ENCODE measurements at places on chromosomes 1 and 21.

GRCh38 chr1:162631546-162632191 lies 595 bp upstream of the DDR2 start:
- DNase-seq: no peak

GRCh38 chr1:30120245-30121000 lies 603.0 kb downstream of the MATN1 start:
- DNase-seq: no peak

GRCh38 chr1:7136166-7136953 lies 351.1 kb downstream of the CAMTA1 start:
- DNase-seq: no peak

GRCh38 chr1:179253286-179253972 lies 24.0 kb upstream of the ABL2 start:
- no peak for DNase-seq

DNA sequence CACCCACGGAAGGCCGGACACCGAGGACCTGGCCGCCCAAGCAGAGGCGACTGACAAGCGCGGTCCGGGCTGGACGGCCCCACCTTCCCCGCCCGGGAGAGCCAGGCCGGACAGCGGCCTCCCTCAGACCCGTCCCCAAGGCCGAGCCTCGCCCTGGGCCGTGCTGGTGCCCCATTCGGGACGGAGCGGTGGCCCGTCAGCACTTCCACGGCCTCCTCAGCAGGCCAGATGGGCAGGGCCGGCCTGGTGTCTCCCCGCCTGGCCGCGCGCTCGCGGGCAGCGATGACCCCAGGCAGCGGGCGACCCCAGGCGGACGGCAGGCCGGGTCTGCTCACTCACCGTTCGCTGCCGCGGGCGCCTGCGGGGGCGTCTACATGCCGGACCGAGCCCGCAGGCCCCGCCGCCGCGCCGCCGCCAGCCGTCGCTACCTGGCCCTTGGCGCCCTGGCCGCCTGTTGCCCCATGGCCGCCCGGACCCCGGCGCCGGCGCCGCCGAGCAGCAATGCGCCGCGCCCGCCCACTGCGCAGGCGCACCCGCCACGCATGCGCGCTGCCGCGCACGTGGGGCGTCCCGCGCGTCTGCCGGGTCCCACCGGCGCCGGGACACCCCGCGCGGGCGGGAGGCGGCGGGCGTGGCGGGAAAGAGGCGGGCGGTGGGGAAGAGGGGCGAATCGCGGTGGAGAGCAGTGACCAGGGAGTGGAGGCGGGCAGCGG lies at the start of gene NADK:
Gene NADK (minus strand): TSS at position 521 of the 713 bp plus-strand sequence. CDS start 13,064 bp downstream, outside the sequence.
- peak; percentile 94 for DNase-seq

DNA sequence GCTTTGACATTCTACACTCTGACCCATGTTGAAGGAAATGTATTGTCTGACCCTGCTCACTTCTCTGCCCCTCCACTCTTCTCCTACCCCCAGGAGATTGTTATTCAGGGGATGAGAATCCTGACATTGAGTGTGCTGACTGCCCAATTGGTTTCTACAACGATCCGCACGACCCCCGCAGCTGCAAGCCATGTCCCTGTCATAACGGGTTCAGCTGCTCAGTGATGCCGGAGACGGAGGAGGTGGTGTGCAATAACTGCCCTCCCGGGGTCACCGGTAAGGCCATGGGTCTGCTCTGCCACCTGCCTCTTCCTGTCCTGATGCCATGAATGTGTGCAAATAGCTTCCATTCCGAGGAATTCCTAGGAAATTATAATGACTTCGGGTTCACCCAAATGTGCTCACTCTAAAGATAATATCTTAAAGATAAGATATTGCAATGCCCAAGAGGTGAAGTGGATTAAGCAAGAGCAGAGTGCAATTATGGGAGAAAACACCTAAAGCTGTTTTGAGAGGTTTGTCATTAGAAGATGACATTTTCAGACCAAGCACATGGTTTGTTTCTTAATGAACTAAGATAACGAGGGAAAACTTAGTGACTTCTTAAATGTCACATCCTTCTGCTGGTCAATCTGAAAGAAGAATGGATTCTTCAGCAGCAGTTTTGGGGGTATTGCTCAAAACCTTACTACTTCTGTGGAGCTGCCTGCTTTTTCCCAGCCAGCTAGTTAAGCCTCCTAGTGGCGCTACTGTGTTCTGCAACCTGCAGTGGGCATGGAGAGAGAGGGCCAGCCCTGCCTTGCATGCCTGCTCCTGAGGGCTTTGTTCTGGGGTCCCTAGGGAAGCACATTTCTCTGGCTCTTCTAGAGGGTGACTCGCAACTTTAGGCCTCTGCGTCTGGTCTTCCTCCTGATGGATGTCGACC lies 41.6 kb downstream of the LAMC2 start:
- peak; percentile 64 for DNase-seq

DNA sequence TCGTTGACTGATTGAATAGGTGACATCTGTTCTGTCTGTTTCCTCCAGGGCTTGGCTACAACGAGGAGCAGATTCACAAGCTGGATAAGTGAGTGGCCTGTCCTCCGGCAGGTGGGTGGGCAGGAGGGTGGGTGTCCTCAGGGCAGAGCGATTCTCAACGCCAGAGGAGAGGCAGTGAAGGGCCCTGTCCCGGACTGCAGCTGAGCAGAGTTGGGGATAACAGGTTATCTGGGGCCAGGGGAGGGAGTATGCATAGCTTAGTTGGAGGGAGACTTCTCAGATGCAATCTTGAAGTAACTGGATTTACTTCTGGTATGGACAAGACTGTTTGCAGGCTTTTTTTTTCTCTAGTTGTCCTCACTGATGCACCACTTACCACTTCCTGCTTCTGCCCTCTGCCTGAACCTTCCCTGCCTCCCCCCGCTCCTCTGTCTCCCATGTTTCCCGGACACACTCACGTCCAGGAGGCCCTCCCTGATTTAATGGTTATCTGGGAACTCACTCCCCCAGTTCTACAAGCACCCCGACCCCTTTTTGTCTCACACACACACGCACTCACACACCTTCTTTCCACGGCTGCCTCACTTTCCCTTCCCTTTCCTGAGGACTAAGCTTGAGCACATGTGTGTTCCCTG lies 16.4 kb upstream of the RASSF5 start:
- DNase-seq: no peak

DNA sequence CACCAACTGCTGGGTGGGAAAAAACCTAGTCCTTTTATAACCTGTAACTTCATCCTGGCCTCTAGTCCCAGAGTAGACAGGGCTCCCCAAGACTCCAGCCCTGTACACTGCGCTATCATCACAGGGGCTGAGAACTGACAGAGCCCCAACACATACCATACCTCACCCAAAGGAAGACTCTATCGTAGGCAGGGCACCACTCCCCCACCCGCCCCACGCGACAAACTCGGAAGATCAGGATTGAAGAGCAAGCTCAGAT lies 15.8 kb downstream of the INPP5B start:
- no peak for DNase-seq

- peak; percentile 96 for DNase-seq
These were observed at the start of gene PSRC1 for GRCh38 chr1:109282952-109283747. PSRC1 (minus strand) TSS chr1:109283145.

GRCh38 chr21:15730484-15731242 lies 881 bp downstream of the USP25 start:
- DNase-seq: peak; percentile 29

GRCh38 chr1:158706096-158706495 lies 5.6 kb upstream of the OR6K2 start:
- DNase-seq: no peak

DNA sequence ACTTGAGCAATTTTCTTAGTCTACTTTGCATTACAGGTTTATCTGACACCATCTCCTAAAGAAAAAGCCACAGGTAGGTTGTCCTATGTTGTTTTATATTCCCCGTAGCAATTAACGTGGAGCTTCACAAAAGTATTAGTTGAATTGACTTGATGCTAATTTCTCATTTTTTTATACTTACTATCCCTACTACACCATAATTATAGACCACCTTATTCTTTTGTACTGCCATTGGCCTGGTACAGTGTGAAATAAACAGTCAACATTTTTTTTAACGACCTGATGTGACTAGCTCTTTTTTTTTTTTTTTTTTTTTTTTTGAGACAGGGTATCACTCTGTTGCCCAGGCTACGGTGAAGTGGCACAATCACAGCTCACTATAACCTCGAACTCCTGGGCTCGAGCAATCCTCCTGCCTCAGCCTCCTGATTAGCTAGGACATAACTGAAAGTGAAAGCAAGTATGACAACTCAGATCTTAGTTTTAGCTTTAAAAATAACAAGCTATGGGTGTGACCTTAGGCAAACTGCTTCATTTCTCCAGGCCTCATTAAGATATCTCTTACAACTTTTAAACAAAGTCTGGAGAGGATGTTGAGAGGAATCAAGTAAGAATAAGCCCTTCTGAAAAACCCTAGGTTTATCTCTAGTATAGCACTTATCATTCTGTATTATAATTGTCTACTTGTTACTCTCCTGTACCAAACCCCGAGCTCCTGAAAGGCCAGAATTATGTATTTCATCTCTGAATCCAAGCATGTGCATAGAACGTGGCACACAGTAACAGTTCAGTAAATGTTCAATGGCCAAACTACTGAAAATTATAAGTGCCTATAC lies 49.5 kb downstream of the LUZP1 start:
- no peak for DNase-seq

GRCh38 chr1:178630417-178630816 lies 94.6 kb upstream of the RALGPS2 start:
- DNase-seq: no peak

GRCh38 chr1:247415423-247416361 lies at the start of gene NLRP3:
NLRP3 (plus strand) TSS chr1:247416173; CDS start chr1:247418801, 2,628 bp downstream.
- no peak for DNase-seq

- DNase-seq: no peak
These were observed 21.4 kb downstream of the SLC16A1 start for GRCh38 chr1:112934577-112934976.

DNA sequence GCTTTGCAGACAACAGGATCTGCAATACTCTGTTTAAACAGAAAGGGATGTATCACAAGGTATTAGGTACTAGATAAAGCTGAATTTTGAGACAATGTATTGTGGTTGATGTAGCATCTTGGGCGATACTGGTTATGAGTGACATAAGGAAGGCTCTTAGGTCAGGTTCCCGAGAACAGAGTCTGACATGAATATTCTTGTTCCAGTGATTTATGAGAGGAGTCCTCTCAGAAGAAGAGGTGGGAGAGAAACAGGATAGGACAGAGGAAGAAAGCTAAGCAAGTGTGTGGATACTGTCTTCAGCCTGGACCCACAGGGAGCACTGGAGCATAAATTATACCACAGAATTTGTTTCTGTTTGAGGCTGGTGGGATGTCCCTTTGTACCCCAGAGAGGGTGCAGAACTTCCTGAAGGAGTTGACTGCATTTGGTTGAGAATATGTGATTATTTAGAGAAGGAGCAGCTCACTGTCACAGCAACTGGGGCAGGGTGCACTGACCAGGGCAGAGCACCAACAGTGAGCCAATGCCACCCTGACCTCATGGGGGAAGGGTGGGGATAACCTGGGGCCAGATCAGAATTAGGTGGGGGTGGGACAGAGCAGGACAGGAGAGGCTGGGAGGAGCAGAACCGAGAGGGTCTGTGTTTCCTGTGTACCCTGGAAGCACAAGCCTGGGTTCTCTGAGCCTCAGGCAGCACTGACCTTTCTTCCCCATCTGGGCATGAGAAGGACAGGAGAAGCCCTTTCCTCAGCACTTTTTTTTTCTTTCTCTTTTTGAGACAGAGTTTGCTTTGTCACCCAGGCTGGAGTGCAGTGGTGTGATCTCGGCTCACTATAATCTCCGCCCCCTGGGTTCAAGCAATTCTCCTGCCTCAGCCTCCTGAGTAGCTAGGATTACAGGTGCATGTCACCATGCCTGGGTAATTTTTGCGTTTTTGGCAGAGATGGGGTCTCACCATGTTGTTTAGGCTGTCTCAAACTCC lies 36.3 kb upstream of the SLC6A9 start:
- peak; percentile 23 for DNase-seq

DNA sequence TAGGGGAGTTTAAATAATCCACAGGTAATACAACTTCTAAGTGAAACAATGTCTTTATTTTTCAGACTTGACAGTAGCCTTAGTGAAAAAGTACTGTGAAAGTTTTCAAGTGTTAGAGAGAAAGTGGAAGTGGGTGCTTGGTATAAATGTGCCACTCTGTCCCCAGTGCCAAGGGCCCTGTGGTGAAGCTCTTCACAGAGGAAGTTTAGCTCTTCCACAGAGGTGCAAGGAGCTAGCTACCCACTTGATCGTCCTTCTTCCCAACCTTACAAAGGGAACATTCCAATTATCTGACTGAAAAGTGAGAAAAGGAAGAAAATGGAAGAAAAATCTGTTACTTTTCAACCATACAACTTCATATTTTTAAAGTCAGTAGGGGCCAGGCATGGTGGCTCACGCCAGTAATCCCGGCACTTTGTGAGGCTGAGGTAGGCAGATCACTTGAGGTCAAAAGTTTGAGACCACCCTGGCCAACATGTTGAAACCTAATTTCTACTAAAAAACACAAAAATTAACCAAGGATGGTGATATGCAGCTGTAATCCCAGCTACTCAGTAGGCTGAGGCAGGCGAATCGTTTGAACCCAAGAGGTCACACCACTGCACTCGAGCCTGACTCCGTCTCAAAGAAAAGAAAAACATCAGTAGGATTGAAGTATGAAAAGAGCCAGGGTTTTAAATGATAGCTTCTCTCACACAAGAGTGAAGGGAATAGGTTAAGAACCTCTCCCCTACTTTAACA lies 41.0 kb upstream of the PTPRC start:
- no peak for DNase-seq

DNA sequence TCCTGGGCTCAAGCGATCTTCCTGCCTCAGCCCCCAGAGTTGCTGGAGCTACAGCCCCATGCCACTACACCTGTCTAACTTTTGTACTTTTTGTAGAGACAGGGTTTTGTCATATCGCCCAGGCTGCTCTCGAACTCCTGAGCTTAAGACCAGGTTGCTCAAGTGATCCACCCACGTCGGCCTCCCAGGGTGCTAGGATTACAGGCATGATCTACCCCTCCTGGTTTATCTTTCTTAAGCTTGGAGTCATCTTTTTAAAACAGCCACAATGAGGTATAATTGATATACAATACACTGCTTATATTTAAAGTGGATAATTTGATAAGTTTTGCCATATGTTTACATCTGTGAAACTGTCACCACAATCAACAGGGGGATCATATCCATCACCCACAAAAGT lies 25.4 kb upstream of the WDR26 start:
- DNase-seq: no peak

- peak; percentile 33 for DNase-seq
These were observed 37.9 kb downstream of the FABP3 start for GRCh38 chr1:31335007-31335406.

GRCh38 chr1:147762233-147763024 lies 2.0 kb upstream of the GJA5 start:
- DNase-seq: no peak

GRCh38 chr1:99230695-99231094 lies 33.6 kb upstream of the PLPPR4 start:
- no peak for DNase-seq

DNA sequence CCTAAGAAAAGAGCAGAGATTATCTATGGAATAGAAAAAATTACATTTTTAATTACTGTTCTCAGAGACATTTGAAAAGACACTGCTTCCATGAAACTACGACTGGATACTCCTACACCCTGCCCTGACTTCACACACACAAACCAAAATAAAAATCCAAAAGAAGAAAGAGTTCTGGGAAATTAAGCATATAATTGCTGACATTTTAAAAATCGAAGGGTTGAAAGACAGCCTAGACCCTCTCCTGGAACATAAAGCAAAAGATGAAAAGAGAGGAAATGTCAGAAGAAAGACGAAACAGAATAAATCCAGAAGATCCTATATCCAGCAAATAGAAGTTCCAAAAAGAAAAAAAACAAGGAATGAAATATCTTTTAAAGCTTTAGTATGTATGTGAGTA lies 32.8 kb upstream of the EEIG2 start:
- DNase-seq: no peak

Data from GM13977 (cell line).